ENCODE measurements at places on chromosomes 1 and 21.

DNA sequence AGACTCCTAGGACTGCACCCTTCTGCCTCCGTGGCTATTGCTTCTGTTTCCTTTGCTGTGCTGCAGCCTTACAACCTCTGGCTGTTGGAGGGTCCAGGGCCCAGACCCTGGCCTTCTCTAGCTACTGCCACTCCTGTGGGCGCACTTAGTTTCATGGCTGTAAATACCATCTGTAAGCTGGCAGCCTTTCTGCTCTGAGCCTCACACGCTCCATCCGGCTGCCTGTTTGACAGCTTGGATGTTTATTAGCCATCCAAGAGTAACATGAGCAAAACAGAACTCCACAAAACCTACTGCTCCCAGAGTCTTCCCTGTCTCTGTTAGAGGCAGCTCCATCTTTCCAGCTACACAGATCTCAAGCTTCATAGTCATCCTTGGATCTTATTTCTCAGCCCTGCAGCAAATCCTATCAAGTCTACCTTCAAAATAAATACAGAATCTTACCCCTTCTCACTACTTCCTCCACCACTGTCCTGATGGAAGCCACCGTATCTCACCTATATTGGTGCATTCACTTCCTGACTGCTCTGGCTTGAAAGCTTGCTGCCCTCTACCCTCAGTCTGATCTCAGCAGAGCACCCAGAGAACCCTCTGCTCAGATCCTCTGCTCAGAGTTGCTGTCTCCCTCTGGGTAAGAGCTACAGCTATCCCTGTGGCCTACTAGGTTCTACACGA lies 19.1 kb downstream of the SLC25A33 start:
- no peak for DNase-seq

DNA sequence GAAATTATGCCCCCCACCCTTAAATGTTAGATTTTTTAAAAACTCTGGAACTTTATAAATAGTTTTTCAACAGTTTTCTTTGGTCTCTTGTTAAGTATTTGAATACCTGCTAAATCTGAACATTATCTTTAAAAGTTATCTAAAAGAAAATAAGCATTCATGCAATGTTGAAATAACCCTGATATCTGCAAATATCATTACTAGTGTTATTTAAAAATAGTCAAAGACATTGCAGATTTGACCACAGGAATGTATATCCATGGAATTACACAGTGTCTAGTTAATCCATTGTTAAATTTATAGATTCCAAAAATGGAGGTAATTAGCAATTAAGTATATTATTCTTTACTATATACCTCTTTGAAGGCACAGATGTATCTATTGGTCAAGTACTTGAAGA lies 42.0 kb downstream of the PRRX1 start:
- DNase-seq = no peak

GRCh38 chr21:37430184-37430821 lies 63.7 kb downstream of the DYRK1A start:
- no peak for DNase-seq

GRCh38 chr1:197744979-197745378 lies 30.3 kb downstream of the DENND1B start:
- no peak for DNase-seq

- DNase-seq = peak; percentile 1
Measured at GRCh38 chr1:90201467-90202358, 206.8 kb downstream of the ZNF326 start.

GRCh38 chr1:162976628-162977027 lies 92.5 kb upstream of the RGS4 start:
- no peak for DNase-seq

DNA sequence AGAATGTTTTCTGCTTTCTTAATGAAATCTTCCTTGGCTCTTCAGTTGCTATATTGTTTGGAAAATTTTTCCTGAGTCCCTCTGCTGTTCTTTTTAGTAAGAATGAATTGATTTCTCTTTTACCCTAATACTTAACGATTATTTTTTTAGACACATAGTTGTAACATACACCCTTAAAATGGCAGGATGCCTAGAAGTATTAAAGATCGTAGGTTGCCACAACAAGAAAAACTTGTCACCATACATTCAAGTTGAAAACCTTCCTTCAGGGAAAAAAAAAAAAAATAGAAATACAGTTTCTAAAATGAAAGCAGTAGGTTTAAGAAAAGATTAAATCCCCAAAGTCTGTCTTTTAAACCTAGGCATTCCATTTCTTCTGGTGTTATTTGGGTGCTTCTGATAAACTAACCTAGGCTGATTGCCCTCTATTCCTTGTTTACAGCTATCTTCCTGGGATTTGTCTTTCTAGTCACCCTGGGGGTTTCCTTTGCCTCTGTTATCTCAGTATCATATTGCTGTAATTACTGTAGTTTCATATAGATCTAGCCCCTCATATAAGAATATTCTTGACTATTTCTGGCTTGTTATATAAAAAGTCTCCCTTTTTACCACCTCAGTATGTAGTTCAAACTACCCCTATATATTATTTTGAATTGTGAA lies 16.8 kb downstream of the SUCO start:
- DNase-seq = no peak

GRCh38 chr1:226584164-226584563 lies 35.6 kb downstream of the STUM start:
- DNase-seq = no peak

DNA sequence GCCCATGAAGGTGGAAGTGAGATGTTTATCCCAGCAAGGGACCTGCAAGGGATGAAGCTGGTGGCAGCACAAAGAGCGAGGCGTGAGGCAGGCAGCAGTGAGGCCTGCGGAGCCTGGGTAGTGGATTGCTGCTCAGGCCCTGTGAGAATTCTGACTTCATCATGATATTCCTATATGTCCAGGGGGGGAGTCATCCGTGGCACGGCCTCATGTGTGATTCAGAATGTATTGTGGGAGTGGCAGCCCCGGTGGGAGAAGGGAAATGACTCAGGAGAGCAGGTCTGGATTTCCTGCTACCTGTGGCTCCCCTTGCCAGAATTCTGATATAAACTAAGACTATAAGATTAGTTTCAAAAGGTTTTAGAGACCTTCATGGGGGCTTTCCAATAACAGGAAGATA lies 240.9 kb downstream of the CAMTA1 start:
- no peak for DNase-seq

DNA sequence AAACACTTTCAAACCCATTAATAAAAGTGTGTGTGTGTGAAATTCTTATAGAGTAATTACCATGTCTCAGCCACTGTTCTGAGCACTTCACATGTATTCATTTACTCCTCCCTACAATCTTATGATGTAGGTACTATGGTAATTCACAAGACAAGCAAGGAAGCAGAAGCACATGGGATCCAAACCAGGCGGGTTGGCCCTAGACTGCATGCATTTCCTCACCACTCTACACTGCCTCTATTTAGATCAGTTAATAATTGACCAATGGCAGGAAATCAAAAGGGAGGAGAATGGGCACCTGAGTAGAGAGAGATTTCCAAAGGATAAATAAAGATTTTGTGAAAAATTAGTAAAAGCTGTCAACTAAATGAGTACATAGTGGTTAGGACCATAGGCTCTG lies 15.7 kb downstream of the MAP3K21 start:
- no peak for DNase-seq

DNA sequence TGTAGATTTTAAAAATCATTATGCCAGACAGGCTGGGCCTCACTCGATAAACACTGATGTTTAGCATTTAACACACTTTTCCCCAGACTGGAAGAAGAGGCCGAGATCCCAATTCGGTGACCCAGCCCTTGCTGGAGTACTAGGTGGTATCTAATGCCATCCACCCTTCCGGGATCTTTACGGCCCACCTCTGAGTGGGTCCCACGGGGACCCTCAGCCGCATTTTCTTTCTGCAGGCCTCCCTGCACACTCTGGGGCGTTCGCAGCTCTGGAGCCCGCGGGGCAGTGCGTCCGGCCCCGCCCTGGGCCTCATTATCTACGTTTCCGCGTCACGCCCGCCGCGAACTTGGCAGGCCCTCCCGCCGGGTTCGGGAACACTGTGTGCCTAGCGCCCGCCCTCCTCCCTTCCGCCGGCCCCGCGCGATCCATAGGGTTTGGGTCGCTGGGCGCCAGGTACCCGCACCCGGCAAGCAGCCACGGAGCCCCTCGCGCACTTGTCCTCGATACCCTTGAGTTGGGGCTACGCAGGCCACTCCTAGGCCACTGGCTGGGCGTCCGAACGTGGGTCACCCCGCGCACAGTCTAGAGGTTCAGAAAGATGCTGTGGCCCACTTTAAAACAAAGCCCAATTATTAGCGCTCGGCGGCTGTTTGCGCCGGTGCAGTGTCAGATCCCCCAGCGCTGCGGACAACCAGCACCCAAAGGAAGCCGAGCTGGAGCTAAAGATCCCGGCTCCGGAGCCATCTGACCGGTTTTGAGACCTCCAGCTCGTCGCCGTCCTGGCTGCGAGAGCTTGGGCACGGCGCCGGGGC lies 950 bp upstream of the EVA1C start:
- no peak for DNase-seq

- DNase-seq = no peak
Measured at GRCh38 chr1:40838980-40839942, 22.9 kb downstream of the CITED4 start.

Measured in AG09309 (cell line).